ENCODE measurements at places on chromosomes 11 and 22.
A peak's percentile ranks its signal among the peaks of the same experiment; 100 is the strongest.

GRCh38 chr11:101456812-101457211 lies 127.0 kb downstream of the TRPC6 start:
- no peak for DNase-seq

- DNase-seq = no peak
Observed at GRCh38 chr11:112769170-112769569, 192.1 kb upstream of the NCAM1 start.

DNA sequence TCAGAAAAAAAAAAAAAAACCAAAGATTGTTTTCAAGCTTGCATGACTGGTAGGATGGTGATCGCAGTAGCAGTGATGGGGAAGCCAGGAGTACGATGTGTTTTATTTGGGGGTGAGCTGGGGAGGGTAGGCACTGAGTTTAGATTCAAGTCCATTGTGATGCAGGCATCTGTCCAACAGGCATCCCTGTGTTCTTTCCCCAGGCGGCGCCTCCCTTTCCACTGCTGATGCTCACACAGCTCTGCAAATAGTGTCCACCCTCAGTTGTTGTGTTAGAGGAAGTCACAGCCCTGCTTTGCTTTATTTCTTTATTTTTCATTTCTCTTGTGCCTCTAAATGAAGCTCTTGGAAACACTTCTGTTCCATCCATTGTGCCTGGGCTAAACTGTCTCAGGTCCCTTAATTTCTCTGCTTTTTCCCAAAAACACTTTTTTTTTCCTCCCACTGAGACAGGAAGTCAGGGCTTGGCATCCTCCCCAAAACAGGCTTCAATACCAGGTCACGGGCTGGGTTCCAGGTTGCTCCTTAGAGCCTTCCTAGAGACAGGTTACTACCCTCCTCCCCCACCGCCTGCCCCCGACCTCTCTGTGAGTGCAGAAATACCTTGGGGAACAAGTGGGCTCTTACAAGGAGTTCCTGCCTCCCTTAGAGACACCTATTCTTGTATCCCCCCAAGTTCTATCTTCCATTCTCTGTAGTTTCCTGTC lies 38.6 kb upstream of the HSPA8 start:
- no peak for DNase-seq

DNA sequence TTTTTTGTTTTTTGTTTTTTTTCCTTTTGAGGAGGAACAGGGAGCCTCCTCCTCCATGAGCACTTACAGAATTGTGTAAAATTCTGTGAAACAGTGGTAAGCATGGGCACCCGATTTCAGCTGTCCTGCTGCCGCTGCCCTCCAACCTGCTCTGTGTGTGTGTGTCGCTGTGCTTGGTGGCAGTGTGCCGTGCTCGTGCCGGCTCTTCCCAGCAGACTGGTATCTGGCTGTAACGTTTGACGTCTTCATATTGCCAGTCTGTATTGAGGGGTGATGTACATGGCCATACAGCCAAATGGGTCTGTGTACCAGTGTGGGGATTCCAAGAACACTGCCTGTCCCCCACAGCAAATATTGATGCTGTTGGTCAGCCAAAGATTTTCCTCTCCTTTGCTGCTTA lies 97.1 kb downstream of the CWC15 start:
- DNase-seq = no peak

GRCh38 chr11:10401256-10401655 lies 53.8 kb upstream of the AMPD3 start:
- DNase-seq = no peak

DNA sequence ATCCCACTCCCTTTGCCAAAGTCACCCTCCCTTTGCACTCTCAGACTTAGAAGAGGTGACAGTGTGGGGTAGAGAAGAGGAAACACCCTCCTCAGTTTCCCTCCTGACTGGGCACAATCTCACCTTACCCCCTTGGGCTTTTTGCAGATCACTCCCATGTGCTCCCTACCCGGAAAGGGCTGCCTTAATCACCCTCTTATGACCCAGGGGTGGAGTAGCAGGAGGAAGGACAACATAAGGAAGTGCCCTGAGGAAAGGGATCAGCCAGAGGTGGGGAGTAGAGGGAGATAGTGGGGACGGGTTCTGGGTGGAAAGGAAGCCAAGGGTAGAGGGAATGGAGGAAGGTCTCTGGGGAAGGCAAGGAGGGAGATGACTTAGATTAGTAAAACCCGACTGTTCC lies 52.0 kb downstream of the NRXN2 start:
- no peak for DNase-seq

DNA sequence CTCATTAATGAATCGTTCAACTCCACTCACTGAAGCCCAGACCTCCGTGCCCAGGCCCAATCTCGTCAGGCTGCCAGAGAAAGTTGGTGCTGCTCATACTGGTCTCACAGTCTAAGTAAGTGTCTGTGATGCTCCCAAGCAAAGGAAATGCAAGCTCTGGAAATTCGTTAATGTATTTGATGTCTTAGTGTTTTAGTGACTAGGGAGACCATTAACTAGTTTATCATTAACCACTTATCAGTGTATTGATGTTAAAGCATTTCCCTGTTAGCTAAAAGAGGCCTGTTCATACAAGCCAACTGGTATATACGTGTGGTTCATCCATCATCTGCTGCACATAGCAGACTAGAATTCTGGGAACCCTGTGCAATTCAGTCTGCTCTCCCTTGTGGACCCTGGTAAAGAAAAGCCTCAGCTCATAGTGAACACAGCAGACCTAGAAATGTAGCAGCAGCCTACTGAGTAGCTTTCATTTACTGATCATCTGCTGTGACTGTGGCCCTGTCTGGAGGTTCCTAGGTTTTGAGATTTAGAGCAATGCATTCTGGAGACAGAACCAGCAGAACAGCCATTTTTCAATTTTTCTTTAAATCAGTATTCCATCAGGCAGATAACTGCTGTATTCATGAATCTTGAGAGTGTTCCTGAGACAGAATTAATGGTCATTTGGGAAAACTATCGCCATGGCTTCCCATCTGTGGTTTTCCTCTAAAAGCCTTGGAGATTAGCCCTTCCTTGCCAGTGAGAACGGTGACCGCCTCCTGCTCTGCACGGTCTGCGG lies 15.7 kb upstream of the AIFM3 start:
- no peak for DNase-seq

DNA sequence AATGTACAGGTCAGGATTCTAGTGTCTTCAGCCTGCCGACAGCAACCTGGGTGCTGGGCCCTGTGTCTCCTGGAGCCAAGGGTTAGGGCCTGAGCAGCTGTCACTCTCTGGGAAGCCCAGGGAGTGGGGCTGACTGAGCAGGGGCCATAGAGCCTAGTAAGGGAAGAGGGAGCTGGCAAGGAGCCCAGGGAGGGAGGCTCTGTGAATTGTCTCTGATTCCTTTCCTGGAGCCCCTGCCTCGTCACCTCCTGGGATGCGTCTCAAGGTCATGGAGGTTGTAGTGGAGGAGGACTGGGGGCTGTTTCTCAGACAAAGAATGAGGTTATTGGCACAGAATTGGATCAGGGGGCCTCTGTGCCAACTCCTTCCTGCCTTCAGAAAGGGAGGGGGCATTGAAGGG lies 11.8 kb downstream of the SOX10 start:
- DNase-seq = no peak

DNA sequence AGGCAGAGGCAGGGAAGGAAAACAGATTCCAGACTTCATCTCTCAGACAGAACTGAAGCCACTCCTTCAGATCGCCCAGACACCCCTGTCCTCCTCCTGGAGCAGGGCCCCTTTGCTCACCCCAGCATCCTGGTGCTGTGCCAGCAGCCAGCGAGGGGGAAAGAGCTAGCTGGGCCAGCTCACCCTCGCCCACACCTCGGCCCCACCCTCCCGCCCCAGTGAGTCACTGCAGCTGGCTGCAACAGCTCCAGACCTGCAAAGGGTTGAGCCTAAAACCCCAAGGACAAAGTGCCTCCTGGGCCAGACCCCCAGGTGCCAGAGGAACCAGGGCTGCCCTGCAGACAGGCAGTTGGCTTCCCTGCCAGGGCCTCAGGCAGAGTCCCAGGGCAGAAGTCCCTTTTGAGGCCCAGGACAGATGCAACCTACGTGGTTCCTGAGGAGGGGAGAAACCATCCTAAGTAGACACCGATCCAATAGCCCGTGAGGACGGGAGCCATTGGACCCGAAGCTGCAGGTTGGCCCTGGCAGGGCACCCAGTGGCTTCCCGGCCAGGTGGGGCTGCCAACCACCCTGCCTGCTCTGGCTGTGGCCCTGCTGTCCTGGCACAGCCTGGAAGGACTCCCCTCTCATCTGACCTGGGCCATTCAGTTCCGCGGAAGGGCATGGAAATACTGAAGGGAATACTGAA lies 7.2 kb downstream of the AHNAK start:
- DNase-seq = peak; percentile 61

- no peak for DNase-seq
Observed at GRCh38 chr11:112760396-112761059, 200.7 kb upstream of the NCAM1 start.

DNA sequence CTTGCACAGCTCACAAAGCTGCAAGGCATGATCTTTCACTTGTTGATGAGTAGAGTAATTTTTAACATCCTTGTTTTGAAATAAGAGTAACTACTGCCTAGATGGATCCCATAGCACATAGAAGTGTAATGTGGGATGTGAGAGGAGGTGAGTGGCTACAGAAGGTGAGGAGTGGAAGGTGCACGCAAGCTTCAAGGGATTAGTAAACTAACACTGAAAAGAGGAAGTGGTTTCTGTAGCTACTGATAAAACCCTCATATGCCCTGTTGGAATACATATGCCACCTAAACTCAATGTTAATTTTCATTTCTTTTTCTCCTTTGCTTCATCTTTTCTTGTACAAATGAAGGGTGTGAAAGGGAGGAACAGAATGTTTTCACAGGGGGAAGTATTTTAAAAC lies 22.0 kb upstream of the CTSC start:
- no peak for DNase-seq

DNA sequence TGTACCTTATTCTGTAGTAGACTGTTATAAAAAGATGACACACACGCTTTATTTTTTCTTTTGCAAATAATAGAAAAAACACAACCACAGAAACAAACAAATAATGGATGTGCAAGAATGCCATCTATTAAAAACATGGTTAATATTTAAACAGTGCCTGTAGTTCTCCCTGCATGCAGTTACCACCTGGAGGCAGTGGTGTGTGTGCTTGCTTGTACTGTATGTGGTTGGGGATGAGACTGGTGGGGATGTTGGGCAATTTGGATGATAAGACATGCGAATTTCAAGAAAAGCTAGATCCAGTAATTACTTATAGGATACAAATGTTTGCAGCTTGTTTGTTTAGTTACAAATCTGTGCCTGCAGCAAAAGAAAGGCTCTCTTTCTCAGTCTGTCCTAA lies 3.6 kb downstream of the C11orf87 start:
- no peak for DNase-seq

DNA sequence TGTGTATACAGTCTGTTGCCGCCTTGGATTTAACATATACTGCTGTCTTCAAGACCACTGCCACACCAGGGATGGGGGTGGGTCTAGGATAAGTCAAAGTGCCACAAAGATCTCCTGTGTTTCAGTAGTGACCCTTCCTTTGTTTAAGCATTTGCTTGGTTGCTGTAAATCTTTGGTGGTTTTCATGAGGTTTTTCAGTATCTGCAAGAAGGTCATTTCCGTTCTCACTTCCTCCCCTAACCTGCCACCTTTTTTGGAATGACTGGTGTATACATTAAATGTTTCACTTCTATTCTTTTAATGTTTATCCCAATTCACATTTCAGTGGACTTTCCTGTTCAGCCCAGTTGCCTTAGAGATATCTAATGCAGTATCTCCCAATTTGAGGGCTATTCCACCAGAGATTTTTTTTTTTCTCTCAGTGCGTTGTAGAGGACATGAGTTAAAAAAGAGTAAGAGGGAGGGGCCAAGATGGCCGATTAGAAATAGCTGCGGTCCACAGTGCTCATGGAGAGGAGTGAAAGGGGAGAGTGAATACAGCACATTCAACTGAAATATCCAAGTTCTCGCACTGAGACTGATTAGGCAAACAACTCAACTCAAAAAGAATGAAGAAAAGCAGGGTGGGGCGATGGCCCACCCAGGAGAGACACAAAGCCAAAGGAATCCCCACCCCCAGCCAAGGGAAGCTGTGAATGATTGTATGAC lies 43.2 kb downstream of the USP47 start:
- DNase-seq = no peak

- DNase-seq = no peak
Observed at GRCh38 chr22:49726022-49726681, 101.5 kb downstream of the BRD1 start.

Measured in iPS-NIHi11 (cell line).